Kidney (tissue), 22 donors: ENCODE measurements at places on chromosomes 7 and 10. TPM values are rescaled to one million over a fixed set of nuclear protein-coding genes. Genes with fewer than 3 reads are reported as not detected.
A peak's percentile ranks its signal among the peaks of the same experiment; 100 is the strongest.

GRCh38 chr7:133452577-133452976, 199.7 kb downstream of the EXOC4 start:
- no peak for DNase-seq

- peak; percentile 11 for DNase-seq
Observed at GRCh38 chr10:97024168-97025073, 161.3 kb downstream of the SLIT1 start.

DNA sequence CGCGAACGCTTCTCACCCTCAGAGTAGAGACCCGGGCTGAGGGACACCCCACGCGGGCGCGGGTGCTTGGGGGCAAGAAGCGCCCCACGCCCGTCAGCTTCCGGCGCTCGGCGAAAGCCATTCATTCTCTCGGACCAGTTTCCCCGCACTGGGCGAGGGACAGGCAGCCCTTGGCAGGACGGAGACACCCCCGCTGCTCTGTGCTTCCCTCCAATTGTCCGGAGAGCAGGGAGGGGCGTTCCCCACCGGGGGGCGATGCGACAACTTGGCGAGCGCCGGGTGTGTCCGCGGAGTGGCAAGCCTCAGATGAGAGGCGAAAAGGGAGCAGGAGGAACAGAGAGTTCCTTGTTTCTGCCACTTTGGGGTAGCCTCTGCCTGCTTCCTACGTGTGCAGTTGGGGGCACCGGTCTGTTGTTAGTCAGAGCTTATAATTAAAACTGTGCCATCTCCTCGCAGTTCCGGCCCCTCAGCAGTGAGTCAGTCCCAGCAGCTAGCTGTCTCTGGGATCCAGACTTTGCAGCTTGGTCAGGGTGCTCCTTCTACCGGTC, 1.7 kb downstream of the GPR158 start:
- no peak for DNase-seq

DNA sequence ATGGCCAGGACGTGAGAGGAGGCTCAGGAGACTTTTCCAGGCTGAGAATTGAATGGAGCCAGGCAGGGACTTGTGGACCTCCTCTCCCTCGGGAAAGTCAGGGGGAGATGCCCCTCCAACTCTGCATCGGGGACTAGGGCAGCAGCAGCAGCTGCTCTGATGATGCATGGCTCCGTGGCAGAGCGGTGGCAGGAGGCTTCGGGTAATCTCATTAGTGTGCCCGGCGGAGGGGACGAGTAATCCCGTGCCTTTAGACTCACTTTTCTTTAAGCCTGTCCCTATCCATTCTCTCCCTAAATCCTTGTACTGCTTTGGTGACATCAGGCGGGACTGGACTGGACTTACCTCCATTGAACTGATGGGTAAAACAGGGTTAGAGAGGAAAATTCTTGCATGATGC, 75.1 kb downstream of the ZMIZ1 start:
- no peak for DNase-seq

DNA sequence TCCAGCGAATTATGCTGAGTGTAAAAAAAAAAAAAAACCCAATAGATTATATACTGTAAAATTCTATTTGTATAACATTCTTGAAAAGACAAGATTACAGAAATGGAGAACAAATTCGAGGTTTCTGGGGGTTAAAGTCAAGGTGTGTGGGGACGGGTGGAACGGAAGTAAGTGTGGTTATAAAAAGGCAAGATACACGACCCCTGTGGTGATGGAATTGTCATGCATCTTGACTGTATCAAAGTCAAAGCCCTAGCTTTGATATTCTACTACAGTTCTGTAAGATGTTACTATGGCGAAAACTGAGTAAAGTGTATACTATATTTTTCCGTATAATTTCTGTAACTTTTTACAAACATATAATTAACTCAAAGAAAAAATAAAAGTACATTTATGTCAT, 718.2 kb upstream of the PCDH15 start:
- no peak for DNase-seq

DNA sequence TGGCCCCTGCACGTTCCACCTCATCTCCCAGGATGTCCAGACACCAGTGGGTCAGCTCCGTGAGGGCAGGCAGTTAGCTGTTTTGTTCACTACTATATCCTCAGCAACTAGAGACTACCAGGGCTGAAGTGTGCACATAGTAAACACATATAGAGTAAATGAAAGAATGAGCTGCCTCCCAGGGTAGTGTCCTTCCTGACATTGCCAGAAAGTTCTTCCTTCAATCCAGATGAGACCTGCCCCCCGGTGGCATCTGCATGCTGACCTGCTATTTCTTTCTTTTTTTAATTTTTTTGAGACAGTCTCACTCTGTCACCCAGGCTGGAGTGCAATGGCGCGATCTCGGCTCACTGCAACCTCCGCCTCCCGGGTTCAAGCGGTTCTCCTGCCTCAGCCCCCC, 14.0 kb upstream of the ARPC1A start:
- no peak for DNase-seq

- peak; percentile 54 for DNase-seq
Observed at GRCh38 chr7:44065431-44066110, at the start of gene PGAM2. Gene PGAM2, minus strand, starts transcription at chr7:44065567. Its CDS starts 38 bp downstream, at chr7:44065529.

DNA sequence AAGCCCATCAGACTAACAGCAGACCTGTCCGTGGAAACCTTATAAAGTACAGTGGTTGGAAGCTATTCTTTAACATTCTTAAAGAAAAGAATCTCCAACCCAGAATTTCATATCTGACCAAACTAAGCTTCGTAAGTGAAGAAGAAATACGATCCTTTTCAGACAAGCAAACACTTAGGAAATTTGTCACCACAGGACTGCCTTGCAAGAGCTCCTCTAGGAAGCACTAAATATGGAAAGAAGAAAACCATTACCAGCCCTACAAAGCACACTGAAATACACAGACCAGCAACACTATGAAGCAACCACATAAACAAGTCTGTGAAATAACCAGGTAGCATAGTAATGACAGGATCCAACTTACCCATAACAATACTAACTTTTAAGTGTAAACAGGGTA, 177.7 kb upstream of the PRSS1 start:
- no peak for DNase-seq

DNA sequence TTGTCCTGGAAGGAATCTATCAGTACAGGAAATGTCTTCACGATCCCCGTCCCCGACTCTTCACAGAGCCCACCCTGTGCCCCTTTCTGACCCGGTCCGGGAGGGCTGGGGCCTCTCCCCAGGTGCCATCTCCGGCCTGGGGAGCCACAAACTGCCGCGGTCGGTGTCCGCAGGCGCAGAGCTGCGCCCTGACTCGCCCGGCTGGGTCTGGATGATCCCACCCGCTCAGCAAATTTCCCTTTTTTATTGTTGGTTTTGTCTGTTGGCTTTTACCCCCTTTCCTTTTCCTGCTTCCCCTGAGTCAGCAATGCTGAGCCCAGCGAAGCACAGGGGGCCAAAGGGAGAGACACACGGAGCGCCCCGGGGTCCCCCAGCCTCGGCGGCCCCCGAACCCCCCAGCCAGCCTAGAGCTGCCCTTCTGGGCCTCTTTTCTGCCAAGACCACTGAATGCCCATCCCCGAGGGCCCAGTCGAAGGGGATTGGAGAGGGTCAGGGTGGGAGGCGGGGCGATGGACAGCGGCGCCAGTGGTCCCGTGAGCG, 30.9 kb downstream of the LEP start:
- no peak for DNase-seq

DNA sequence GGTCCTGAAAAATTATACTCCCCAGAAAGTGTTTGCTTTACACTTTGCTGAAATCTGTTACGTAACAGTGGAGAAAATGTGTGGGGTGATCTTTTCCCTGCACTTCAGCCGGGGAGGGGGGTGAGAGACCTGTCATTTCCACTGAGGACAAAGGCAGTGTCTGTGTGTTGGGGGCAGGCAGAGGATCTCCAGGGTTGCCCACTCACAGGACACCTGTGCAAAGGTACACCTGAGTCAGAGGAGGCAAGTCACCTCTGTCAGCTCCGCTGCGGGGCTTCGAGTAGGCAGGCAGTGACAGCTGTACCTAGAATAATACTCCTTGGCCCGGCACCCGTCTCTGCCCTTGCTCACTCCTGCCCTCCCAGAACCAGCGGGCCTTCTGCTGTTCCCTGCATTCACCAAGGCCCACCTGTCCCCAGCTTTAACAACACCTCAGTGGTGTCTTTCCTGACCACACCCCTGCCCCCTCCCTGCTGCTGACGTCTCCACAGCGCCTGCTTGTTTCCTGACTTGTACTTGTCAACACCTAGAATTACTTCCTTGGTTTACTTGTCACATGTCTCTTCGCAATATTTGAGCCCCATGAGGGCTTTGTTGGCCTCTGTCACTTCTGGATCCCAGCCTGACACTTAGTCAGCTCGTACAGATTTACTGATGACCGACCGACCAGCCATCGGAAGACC, 159.2 kb downstream of the NEURL1 start:
- no peak for DNase-seq

GRCh38 chr7:40944981-40945585, 757.8 kb downstream of the INHBA start:
- DNase-seq, result no peak

Gene NPSR1
- not detected for total RNA-seq

GRCh38 chr10:31867646-31868045, 61.0 kb downstream of the ARHGAP12 start:
- DNase-seq, result no peak

- DNase-seq, result no peak
Observed at GRCh38 chr10:28778524-28778923, 101.2 kb downstream of the BAMBI start.

Gene CC2D2B
- total RNA-seq, result 2.5 TPM

Gene SFXN3
- total RNA-seq, result 51.6 TPM

DNA sequence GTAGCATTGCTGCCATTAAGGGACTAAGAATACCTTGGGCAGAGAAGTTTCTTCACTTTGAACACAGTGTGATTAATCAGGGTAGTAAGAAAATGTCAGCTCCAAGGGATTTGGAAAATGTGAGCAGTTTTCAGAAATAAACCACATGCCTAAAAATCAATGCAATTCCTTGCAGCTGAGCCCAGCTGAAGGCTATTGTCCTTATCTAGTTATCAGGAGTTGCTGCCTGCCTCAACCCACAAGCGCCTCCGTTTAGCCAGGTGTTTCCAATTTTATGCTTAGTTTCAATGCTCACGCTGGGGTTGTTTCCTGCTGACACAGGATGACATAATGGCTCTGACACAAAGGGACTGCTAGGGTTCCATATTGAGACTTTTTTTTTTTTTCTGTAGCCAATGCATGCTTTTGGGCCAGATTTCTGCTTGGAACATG, 132.3 kb upstream of the ANK3 start:
- DNase-seq, result peak; percentile 55

- no peak for DNase-seq
Observed at GRCh38 chr7:131493581-131493980, 62.8 kb downstream of the PODXL start.

DNA sequence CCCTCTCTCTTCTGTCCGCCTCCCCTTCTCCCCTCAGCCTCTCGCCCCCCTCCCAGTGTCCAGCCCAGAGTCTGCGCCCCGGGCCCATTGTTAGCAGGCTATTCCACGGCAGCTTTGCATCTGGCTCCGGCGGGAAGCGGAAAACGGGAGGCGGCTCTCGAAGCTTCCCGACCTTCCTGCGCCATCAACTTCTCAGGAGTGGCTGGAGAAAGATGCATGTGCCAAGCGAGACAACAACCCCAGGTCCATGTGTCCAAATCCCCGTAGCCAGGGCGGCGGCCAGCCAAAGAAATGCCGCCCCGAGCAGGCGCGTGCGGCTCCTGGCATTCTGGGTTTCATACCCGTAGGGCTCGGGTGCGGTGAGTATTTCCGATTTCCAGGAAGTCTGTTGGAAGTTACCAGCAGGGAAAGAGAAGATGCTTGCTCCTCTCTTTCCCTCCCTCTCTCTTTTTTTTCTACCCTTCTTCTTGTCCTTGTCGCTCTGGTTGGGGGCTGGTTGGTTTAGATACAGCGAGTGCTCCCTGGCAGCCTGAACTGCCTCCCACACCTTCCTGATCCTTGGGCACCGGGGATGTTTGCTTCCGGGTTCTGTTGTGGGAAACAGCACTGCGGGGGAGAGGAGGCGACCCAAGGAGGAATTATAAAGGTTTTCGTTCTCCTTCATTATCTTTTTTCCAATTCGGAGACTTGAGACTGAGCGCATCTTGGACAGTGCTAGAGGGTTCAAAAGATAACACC, 1.2 kb upstream of the HOXA2 start:
- peak; percentile 83 for DNase-seq
